ENCODE measurements at places on chromosomes 12 and 14.
A peak's percentile ranks its signal among the peaks of the same experiment; 100 is the strongest.

DNA sequence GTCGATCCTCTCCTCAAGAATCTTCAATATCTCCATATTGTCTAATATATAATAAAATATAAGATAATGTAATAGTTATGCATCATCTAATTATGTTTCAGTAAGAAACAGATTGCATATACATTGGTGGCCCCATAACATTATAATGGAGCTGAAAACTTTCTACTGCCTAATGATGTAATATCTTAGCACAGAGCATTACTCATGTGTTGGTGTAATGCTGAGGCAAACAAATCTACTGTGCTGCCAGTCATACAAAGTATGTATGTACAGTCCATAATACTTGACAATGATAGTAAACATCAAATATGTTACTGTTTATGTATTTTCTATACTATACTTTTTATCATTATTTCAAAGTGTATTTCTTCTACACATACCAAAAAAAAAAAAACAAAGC is 128.7 kb downstream of the CPNE8 start:
- DNase-seq = no peak

GRCh38 chr12:11672256-11673191 is 23.1 kb downstream of the ETV6 start:
- DNase-seq = no peak

DNA sequence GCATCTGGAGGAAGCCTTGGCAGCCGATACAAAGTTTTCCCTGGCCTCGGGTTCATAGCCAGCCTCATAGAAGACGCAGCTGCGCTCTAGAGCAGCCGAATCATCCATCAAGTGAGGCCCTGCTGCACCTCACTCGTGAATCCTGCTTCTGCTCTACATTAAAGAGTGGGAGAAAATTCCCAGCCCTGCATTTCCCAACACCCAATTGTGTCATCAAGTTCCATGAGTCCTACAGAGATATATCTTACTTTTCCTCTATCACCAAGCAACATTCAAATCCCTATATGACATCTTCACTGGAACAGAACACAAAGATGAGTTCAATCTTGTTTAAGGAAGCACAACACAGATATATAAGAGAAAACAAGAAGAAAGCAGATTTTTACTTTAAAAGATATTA is 139.3 kb downstream of the TTC7B start:
- no peak for DNase-seq

- no peak for DNase-seq
Observed at GRCh38 chr14:94761997-94762377, 7.9 kb downstream of the GSC start.

- DNase-seq = no peak
Observed at GRCh38 chr12:118463677-118464076, 87.3 kb downstream of the SUDS3 start.

DNA sequence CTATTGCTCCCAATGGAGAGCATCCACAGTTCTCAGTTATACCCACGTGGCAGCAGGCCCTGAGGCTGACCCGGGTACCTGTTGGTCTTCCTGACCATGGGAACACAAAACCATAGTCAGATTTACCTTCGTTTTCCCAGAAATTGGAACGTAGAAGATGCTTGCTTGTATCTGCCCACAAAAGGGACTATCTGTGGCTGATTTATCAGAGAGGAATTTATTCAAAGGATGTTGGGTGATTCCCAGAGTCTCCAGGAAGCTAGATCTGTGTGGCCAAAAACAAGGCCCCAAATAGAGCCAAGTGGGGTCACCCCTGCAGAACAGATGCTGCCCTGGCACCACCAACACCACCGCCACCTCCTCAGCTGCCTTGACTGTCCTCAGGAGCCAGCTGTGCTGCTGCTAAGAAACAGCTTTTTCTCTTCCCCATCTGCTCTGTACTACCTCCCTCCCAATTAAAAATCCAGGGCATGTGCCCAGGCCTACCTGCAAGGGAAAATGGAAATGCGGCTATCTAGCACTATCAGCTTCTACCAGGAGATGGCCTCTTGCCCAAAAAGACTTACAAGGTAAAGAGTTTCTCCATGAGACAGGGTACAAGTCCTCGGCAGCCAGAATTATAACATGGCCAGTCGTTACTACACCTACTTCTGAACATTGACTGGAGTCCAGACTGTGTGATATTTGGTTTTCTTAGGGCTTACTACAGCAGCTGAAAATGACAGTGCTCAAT is 128.6 kb upstream of the PLEKHG7 start:
- DNase-seq = no peak

DNA sequence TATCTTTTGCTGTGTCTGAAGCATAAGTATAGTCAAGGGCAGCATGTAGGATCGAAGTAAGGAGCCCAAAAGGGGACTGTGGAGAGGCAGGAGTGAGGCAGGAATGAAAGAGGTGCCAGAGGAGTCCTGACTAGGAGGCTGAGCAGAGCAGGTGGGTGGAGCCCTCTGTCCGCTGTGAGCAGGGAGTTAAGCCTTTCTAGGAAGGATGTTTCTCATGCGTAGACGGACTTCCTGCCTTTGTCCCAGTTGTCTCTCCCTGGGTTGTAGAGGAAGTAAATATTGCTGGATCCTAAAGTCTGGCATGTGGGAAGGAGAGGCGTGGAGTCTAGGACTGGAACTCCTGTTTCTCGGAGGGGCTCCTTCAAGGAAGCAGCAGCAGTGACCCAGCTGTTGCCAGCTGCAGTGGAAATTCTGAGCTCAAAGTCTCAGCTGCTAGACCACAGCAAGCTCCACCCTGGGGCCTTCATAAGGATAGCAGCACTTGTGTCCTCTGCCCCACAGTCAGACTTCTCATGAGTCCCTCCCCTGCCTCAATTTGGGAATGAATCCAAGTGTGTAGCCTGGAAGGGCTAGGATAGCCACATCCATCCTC is 44.0 kb downstream of the RBMS2 start:
- no peak for DNase-seq

DNA sequence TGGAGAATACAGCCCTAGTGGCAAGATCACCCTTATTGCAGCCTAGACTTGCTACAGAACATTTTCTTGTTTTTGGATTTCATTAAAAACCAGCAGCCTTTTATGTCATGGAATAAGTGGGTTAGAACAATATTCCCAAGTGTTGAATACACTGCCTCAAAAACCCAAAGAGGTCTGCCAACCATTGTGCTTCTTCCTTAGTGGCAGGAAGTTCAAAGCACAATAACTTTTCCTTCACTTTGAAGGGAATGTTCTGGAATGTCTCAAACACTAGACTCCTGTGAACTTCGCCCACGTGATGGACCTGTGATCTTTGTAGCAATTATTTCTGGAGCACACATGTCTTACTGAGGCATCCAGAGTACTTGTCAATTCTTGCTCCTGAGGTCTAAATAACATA is 8.5 kb downstream of the SLC17A8 start:
- no peak for DNase-seq

DNA sequence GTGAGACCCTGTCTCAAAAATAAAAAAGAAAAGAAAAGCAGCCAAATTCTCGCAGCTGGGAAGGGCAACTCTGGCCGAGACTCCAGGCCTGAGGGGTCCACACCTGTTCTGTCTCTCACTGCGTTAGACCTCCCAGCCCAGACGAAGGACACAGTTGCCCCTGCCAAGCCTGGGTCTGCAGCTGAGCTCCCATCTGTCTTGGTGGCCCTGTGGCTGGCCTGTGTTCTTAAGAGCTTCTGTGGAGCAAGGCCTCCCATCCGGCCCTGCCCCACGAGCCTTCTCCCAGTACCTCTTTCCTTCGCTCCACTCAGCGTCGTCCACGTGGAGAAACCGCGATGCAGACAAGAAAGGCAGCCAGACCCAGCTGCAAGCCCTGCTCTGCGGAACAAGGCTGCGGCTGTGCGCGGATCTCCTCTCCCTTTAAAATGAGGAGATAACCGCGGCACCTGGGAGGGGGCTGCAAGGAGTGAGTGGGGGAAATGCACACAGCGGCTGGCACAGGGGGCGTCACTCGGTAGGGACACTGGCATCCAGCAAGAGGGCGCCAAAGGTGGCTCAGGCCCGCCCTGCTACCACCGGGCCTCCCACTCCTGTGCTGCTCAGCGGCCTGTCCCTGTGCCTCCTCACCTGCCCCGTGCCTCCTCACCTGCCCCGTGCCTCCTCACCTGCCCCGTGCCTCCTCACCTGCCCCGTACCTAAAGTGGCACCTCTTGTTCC is 42.4 kb downstream of the LRRC74A start:
- no peak for DNase-seq

DNA sequence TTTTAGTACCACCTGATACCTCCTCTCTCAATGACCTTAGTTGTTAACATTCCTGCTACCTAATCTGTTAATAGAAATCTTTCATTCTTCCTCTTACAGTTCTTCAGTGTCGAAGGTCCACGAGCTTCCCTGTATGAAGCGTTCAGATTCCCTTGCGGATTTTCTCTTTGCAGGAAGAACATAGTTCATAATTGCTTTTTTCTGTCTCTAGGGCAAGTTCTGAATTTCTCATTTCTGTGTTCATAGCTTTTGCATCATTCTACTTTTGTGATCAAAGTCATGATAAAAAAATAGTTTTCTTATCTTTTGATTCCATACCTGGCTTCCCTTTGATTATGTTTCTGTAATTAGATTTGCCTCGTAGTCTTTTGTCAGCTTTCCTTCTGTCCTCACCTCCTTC is 94.9 kb downstream of the EML1 start:
- DNase-seq = no peak

DNA sequence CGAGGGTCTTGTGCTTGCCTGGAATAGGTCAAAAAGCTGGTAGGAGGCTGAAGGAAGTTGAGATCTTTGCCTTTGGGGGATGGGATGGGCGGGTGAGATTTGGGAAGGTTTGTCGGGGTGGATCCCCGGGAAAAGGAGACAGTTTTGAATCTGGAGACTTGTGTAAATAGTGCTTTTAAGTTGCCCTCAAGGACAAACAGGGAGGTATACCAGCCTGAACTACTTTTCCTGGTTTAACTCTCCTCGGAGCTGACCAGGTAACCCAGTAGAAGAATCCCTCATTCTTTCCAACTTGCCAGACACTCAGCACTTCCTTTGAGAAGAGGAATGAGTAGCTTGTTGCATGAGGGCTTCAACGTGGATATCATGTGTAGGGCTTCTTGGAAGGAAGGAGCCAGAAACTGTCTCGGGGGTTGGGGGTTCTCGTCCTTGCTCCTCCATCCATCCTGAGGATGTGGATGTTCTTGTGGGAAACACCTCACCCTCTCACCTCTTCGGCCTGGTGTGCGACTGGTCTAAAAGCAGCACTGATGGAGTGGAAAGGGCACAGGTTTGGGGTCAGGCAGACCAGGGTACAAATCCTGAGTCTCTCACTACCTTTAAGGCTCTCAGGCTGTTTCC is 1.9 kb downstream of the TEAD4 start:
- no peak for DNase-seq

DNA sequence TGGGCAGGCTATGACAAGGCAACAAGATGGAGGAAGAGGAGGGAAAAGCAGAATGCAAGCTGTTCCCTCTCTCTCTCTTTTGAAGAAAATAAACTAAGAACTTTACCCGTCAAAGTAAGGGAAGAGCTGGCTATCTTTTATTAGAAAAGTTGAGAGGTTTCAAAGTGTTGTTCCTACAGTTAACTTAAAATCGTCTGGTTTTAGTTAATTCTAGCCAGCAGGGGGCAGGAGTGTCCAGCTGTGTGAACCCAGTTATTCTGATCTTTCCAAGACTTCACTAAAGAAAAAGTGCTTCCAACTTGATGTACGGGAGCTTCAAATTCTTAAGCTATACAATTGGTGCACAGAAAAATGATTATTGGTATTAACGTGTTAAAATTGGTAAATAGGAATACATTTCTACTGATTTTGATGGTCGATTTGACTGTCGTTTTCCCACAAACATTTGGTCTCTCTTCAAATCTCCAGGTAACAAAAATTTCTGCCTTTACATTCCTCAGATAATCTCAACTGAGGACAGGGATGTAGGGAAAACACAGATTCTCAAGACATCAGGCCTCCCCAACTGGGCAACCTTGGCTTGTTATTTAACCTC is 28.4 kb upstream of the MON2 start:
- peak; percentile 20 for DNase-seq

- DNase-seq = no peak
Observed at GRCh38 chr12:69091442-69092017, 147.8 kb upstream of the CPSF6 start.

- no peak for DNase-seq
Observed at GRCh38 chr12:130815028-130815741, 23.9 kb downstream of the STX2 start.

- no peak for DNase-seq
Observed at GRCh38 chr14:23864861-23865260, 88.7 kb upstream of the DHRS4 start.

- no peak for DNase-seq
Observed at GRCh38 chr12:46546634-46547273, 174.2 kb upstream of the SLC38A2 start.

DNA sequence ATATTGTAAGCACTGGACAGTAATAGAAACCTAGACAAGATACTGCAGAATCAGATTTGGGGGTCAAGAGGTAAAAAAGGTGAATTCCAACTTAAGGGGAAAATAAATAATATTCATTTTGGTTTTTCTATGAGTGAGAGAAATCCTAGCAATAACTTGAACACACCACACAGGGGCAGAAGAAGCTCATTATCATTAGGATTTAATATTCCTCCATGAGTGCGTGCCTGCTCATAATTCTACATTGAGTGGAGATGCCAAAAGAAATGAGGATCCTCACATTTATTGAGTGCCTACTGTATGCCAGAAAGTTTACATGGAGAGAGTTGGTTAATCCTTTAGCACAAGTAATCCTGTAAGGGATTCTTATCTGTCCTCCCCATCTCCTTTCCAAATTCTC is 40.5 kb upstream of the C14orf132 start:
- DNase-seq = no peak

- DNase-seq = no peak
Observed at GRCh38 chr14:58735596-58735995, 97.8 kb downstream of the DACT1 start.

- DNase-seq = no peak
Observed at GRCh38 chr14:74495356-74495755, 1.8 kb downstream of the ISCA2 start.

DNA sequence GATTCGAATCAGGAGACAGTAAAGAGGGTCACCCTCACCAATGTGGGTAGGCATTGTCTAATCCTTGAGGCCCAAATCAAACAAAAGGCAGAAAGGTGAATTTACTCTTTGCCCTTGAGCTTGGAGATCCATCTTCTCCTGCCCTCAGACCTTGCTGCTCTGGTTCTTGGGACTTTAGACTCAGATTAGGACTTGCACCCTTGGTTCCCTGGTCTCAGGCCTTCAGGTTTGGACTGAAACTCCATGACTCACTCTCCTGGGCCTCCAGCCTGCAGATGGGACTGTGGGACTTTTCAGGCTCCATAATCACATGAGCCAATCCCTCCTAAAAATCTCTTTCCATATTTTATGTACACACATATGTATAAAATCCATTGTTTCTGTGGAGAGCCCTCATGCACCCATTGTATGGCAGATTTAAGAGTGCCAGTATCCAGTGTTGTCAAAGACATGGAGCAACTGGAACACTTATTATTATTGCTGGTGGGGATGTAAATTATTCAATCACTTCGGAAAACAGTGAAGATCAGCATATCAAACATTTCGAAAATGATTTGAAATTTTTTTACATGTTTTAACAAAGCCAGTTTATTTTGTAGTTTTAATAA is 48.7 kb downstream of the EID3 start:
- no peak for DNase-seq

DNA sequence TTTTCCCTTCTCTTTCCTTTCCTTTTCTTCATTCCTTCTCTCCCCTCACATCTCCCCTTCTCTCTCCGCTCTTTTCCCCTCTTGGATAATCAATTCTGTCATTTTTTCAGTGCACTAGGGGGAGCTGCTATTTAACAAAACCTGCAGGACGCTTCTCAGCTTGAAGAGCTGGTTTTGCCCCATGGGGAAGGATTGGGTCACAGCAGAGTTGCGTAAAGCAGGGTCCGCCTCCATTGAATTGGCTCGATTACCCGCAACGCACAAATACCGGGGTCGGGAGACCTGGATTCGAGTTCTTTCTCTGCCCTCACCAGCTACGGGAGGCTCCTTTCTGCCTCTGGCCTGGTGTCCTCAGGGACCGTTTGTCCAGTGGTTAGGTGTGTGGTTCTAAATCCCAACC is 42.1 kb upstream of the CHGA start:
- DNase-seq = no peak
